ENCODE measurements at places on chromosomes 3 and 15.

- no peak for DNase-seq
Observed at GRCh38 chr3:189766416-189766815, 135.2 kb downstream of the TP63 start.

- DNase-seq = no peak
Observed at GRCh38 chr3:134337071-134337482, 37.2 kb downstream of the AMOTL2 start.

GRCh38 chr3:162641907-162642306, 1145.3 kb downstream of the OTOL1 start:
- no peak for DNase-seq

GRCh38 chr3:10469441-10470119, 35.8 kb downstream of the ATP2B2 start:
- no peak for DNase-seq

- DNase-seq = no peak
Observed at GRCh38 chr3:149590691-149591441, 67.0 kb downstream of the WWTR1 start.

- peak; percentile 74 for DNase-seq
Observed at GRCh38 chr15:90594301-90594738, 64.6 kb downstream of the CRTC3 start.

- no peak for DNase-seq
Observed at GRCh38 chr3:46918202-46918601, 40.7 kb downstream of the PTH1R start.

GRCh38 chr3:107945417-107946094, 145.3 kb downstream of the CD47 start:
- DNase-seq = no peak

DNA sequence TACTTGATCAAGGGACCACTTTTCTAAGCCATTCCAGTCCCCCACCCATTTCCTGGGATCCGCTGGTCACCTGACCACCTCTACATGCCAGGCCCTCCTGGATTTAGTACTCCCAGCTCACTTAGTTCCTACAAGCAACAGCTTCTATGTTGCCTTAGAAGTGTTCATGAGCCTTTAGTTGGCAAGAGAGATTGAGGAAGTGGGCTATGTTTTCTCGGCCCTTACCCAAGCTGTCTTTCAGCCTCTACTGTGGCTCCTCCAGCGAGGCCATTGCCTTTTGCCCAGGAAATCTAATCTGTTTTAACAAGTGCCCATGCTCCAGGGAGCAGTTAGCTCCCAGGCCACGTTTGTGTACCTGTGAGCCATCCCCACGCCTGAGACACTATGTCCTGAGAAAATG, 4.5 kb upstream of the PRKAR2A start:
- DNase-seq = no peak

GRCh38 chr3:159482241-159482993, 506.2 kb upstream of the IL12A start:
- DNase-seq = no peak

- no peak for DNase-seq
Observed at GRCh38 chr3:127371334-127371733, 83.5 kb upstream of the PRR20G start.

DNA sequence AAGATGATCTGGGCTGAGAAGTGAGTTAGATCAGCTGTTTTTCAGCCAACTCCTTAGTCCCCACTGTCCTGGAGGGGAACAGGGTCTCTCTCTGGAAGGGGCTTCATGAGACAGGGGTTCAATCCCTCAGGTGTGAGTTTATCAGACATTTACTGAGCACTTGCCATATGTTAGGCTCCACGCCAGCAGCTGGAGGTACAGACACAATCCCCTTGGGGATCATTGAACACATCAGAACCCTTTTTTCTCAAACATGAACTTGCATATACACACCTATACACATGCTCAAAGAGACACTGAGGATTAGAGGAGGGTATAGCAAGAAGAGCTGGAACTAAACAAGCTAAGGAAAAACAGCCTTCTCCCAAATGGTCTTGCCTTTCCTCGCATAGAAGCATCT, 5.5 kb upstream of the BMF start:
- no peak for DNase-seq

DNA sequence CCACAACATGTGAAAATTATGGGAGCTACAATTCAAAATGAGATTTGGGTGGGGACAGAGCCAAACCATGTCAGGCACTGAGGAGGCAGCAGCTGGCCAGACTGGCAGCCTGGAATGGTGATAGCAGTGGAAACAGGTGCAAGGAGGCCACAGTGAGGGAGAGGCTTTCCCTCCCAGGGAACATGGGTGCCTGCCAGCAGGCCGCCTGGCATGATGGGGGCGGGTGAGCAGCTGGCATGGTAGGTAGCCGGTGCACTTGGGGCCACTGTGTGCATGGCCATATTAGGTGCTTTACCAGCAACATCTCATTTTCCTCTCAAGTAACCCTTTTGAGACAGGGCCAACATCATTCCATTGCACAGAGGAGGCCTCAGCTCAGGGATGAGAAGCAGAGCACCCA, 18.3 kb upstream of the MRPS22 start:
- no peak for DNase-seq

- DNase-seq = no peak
Observed at GRCh38 chr15:101207867-101208288, 44.0 kb downstream of the CHSY1 start.

DNA sequence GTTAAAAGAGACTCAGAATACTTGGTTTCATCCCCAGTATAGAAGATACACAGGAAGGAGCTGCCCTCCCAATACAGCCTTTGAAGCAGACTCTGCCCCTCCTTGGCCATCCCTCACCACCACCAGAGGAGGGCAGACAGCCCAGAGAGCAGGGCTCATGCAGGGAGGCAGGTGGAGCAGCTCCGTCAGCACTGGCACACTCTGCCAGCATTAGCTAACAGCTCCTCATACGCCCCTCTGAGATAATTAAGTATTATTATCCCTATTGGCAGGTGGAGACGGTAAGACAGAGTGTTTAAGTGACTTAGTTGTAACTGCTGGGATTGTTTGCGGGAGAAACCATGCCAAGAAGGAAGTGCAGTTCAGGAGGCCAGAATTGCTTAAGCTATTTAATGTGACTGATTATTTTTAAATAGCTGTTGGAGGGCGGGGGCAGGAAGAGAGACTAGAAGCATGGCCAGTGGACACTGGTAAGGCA, 434.0 kb downstream of the EPHB1 start:
- DNase-seq = peak; percentile 95

DNA sequence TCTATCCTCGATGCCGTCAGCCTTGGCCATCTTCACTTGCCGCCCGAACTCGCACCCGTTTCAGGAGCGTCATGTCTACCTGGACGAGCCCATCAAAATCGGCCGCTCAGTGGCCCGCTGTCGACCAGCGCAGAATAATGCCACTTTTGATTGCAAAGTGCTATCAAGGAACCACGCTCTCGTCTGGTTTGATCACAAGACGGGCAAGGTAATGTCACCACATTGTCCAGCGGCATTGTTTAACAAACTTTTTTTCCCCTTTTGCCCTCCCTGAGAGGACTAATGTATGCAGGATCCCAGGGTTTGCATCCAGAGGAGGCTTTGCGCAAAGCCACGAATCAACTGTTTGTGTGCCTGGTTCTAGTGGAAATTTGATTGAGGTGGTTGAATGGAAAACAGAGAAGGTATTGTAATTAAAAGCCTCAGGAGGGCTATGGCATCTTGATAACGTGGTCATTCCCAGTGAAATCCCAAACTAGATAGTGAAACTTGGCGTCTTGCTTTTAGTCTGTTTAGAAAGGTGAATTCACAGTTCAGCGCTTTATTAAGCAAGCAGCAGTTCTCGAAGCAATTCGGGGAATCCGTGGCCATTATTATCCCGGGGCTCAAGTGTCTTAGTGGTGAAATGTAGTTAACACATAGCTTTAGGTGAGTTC, 1.7 kb downstream of the SLMAP start:
- no peak for DNase-seq

DNA sequence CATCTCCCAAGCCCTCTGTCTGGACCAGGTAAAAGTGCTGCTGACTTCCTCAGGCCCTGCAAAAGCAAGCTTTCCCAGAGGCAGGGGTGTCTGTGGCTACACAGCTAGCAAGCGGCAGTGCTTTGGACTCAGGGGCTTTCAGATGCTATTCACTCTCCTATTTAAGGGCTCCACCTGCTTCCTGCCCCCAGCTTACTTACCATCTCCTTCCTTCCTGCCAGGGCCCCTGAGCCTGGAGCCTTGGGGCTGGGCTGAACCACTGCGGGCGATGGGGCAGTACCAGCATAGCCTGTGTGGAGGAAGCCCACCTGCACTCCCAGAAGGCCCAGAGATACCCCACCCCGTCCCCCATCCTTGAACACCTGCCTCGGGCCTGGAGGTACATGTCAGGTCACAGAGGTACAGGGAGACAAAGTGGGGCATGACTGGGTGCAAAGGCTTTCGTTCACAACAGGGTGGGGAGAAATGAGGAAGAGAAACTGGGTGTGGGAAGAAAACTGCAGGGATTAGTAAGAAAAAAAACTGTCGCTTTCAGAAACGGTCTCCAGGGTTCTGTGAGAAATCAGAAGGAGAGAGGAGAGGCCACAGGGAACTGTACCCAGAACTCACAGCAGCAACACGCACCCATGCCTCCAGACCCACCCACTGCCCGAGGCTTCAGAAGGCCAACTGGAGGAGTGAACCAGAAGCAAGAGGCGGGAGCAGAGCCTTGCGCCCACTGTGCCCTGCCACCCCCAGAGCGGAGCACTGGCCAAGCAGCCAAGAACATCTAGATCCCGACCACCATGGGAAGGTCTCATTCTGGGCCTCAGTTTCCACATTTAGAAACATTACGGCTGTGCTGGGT, 49.5 kb downstream of the CCDC12 start:
- no peak for DNase-seq

DNA sequence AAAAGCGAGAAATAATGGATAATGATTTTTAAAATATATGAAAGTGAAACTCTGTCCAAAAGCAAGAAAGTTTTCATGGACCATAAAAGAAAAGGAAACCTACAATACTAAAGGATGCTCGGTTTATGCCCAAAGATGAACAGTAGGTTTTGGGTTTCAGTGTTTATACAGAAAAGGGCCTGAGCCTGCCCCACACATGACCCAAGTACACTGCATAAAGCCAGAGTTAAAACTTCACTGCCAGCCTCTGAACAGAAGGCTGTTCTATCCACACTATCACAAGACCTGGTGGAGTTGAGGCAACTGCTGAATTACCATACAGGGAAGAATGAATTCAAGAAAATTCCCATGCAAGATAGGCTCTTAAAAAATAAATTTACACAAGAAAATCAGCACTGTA, 165.2 kb downstream of the MECOM start:
- DNase-seq = no peak

DNA sequence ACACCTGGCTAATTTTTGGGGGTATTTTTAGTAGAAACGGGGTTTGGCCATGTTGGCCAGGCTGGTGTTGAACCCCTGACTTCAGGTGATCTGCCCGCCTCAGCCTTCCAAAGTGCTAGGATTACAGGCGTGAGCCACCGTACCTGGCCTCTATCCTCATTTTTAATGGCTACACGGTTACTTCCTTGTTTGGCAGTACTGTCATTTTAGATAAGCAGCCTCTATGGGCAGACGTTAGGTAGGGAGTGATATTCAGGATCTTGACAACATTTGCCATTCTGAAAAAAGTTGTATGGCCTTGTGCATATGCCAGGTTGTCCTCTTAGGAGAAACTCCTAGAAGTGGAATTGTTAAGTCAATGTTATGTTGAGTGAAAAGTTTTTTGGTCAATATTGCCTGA, 141.7 kb downstream of the ITPR1 start:
- no peak for DNase-seq

- no peak for DNase-seq
Observed at GRCh38 chr15:62588938-62589670, 424.0 kb upstream of the C2CD4B start.

All from NCI-H774 (cell line).